Mucosa of gallbladder (tissue), 1 donor: ENCODE measurements at places on chromosomes 12 and 14. TPM values are rescaled to one million over a fixed set of nuclear protein-coding genes. Genes with fewer than 3 reads are reported as not detected.

DNA sequence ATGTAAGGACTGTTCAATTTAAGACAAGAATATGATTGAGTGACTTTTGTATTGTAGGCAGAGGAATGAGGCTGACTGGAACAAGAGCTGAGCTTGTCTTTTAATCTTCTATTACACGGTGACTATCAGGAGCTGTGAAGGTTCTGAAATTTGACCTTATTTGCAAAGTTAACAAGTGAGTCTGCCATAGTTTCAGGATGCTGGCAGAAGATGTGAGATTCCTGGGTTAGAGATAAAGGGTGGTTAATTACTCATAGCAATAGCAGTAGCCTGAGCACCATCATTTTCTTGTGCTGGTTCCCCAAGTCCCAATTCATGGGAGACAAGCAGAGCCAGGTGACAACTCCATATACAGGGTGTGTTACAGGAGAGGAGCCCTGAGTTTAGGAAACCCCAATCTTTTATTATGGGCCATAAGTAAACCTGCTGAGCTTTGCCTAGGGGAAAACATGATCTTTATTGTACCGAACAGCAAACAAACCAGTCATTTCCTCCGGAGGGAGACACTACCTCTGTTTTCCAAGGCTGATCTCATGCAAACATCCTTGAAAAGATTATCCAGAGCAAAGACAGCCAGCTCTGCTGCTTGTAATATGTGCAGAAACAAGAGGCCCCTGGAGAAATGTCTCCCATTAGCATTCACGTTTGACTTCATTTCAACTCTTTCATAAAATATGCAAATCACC is 51.7 kb upstream of the DDX11 start:
- DNase-seq: no peak

GRCh38 chr14:59004012-59004411 is 184.5 kb upstream of the DAAM1 start:
- no peak for DNase-seq

GRCh38 chr12:7351177-7351576 is 47.3 kb downstream of the ACSM4 start:
- DNase-seq: no peak

GRCh38 chr12:56993346-56993745 is 13.0 kb downstream of the ZBTB39 start:
- DNase-seq: no peak

PTPRO gene
- total RNA-seq: 1.9 TPM

DNA sequence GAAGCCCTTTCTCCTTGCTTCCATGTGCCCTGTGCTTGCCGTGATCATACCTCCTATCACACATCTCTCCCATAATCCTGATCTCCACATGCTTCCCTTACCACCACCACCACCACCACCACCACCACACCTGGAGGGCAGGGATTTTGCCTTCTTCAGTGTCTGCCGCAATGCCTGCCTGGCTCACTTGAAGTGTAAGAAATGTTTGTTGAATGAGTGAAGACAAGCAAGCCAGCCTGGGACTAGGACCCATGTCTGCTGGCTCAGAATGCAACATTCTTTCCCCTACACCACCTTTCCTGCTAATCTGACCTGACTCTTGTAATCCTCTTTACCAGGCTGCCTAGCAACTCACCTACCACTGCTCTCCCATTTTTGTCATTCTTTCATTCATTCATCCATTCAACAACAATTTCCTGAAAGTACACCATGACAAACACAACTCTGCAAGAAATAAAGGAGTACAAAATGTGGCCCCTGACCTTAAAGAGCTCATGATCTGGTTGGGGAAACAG is 3.5 kb upstream of the NID2 start:
- no peak for DNase-seq

- no peak for DNase-seq
Observed at GRCh38 chr12:112664569-112664968, 127.0 kb upstream of the RPH3A start.

DNA sequence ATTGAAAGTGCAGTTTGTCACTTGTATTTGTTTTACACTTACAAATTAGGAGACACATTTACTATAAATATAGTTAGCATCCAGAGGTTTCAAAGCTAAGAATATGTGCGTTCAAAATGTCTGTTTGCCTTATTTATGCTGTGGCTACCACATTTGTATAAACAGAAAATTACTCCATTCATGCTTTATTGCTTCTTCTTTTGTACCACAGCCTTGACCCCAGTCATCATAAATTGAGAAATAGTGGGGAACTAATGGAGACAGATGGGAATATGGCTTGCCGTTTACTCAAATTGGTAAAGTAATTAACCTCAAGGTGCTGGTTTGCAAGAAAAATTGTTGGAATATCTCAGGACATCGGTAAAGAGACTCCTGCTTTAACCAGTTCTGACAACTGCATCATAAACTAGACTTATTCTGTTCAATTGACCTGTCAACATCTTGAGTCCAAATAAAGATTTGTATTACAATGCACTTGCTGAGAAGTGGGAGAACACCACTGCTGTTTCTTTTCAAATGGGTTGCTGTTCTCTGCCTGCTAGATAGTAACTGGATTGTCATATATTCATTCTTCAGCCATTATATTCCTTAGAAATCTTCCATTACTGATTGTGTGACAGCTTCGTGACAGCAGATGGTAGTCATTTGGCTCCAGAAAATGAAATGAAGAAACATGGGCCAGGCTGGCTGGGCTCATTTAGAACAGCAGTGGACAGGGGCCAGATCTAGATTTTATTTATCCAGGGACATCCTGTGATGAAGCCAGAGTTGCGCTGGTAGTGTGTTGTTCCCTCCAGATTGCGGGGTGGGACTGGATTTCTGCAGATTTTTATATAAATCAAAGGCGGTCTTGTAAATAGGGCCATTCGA is 354.4 kb downstream of the EGLN3 start:
- no peak for DNase-seq

- DNase-seq: peak; percentile 54
Observed at GRCh38 chr12:47307680-47308399, 228.1 kb upstream of the AMIGO2 start.

MYH6 gene
- total RNA-seq: not detected

DNA sequence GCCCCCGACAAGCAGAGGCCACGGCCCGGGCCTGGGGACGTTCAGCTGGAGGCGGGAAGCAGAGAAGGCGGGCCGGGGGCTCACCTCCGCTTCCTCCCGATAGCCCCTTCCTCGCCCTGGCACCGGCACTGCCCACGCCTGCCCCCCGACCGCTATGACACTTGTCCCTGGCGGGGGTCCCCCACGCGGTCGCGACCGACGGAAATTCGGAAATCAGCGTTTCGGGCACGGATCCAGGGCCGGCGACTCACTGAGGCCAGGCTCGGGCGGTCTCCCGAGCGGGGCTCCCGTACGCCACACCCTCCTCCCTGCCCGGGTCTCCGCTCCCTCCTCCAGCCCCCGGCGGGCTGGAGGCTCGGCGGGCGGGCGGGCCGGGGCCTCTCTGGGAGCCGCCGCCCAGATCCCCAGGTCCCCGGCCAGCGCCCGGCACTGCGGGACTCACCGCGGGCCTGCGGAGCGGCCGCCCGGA is 581 bp downstream of the PITPNM2 start:
- no peak for DNase-seq

HOXC11 gene
- total RNA-seq: not detected

- peak; percentile 37 for DNase-seq
Observed at GRCh38 chr14:20415782-20416206, 2.5 kb upstream of the TEP1 start.

GRCh38 chr12:107518868-107519267 is 166.7 kb upstream of the PWP1 start:
- no peak for DNase-seq

DNA sequence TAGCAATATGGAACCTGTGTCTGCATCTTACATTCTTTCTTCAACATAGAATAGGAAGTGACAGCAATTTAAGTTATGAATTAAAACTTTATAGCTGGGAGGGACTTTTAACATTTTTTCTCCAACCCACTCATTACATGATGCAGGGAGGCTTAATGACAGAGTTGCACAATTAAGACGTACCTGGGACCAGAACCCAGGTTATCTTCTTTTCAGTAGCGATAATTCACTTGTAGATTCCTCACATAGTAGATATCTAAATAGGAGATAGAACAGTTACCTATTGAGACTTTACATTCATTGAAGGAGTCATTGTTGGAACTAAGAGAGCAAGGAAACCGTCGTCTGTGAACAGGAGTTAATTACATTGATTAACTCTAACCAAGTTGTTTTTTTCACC is 5.1 kb downstream of the SRGAP1 start:
- no peak for DNase-seq

GRCh38 chr12:88844426-88844825 is 264.2 kb upstream of the KITLG start:
- no peak for DNase-seq

C14orf180 gene
- 0.26 TPM for total RNA-seq

DNA sequence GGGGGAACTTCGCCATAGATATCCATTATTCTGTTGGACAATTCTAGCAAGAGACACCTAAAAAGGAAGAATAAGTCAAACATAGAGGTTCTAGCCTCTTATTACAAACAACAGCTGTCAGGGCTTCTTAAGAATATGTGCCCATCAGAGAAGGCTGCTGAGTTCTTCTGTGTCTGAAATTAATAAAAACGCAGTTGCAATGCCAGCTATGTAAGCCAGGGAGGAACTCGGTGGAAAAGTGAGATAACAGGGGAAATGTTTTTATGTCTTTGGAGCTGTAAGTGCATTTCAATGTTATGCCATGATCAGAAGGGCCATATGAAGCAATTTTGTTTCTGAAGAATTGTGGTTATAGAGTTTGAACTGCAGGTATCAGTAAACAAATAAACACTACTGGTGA is 95.0 kb downstream of the SYT1 start:
- no peak for DNase-seq

TMEM52B gene
- total RNA-seq: 0.86 TPM

GRCh38 chr14:24241829-24242443 is 487 bp downstream of the TINF2 start:
- peak; percentile 93 for DNase-seq

DNA sequence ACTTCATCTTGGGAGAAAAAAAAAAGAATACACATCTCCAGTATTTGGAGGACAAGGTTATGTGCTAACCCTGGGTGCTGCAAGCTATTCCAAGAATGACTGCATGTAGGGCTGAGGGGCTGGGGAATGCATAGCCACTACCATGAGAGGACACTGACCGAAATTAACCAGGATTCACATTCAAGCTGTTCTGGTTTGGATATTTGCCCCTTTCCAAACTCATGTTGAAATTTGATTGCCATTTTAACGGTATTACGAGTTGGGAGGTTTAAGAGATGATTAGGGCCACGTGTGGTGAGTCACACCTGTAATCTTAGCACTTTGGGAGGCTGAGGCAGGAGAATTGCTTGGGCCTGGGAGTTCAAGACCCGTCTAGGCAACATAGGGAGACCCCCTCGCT is 18.5 kb upstream of the MARK3 start:
- no peak for DNase-seq

DNA sequence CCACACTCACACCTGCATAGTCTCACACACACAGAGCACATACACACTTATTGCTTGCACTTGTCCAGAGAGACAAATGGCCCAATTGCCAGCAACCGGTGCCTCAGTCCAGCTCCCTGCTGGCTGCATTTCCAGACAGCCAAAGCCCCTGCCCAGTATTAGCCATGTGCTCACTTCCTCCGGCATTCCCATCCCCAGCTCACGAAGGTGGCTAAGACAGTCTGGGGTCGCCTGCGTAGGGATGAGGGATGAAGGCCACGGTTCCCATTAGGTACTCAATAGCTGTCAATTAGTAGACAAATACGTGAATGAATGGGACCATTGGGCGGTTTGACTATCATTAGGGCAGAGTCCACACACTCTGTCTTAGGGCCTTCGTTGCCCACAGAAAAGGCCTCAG is 146.8 kb upstream of the EGLN3 start:
- no peak for DNase-seq

- no peak for DNase-seq
Observed at GRCh38 chr12:49980501-49981349, 8.0 kb downstream of the AQP6 start.

DNA sequence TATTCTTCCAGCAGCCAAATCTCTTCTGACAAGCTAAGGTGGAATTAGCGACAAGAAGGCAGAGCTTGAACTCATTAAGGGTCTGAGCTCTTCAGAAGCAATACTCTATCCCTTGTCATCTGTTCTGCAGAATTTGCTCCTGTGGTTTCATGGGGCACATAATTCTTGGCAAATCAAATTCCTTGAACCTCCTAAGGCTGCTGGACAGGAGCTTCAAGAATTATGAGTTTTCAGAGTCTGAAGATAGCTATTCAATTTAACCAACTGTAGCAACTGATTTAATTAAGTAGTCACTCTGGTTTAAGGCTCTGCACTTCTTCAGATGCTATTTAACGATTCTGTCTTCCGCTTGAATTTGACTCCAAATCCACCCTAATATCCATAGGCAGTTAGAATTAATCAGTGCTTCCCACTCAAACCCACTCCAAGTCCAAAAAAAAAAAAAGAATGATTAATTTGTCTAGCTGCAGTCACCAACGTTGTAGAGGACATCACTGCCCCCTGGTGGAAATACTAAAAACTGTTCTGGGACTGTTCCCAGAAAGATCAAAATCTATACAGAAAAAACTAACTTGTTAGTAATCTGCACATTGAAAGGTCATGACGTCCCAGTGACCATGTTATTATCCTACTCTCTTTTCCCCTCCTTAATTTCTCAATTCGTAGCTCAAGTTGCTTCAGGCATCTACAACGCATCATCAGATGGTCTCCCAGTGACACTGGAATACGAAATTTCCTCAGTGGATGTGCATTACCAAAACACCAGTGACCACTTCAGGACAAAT is 169.9 kb downstream of the KIF21A start:
- DNase-seq: peak; percentile 13

GRCh38 chr12:1011091-1011490 is 20.1 kb downstream of the ERC1 start:
- no peak for DNase-seq

GRCh38 chr12:85834378-85834777 is 1.8 kb downstream of the RASSF9 start:
- DNase-seq: no peak

FAR2 gene
- 7.3 TPM for total RNA-seq

GRCh38 chr14:76778546-76779215 is 17.4 kb downstream of the VASH1 start:
- no peak for DNase-seq

GRCh38 chr14:74735125-74735524 is 22.2 kb downstream of the FCF1 start:
- DNase-seq: no peak

TAS2R50 gene
- total RNA-seq: 1.3 TPM

- no peak for DNase-seq
Observed at GRCh38 chr14:33668066-33668465, 282.8 kb downstream of the EGLN3 start.

- no peak for DNase-seq
Observed at GRCh38 chr14:51283402-51284085, 43.5 kb downstream of the TMX1 start.

PRORP gene
- total RNA-seq: 18.1 TPM
